ENCODE measurements at places on chromosomes 3 and 15.

DNA sequence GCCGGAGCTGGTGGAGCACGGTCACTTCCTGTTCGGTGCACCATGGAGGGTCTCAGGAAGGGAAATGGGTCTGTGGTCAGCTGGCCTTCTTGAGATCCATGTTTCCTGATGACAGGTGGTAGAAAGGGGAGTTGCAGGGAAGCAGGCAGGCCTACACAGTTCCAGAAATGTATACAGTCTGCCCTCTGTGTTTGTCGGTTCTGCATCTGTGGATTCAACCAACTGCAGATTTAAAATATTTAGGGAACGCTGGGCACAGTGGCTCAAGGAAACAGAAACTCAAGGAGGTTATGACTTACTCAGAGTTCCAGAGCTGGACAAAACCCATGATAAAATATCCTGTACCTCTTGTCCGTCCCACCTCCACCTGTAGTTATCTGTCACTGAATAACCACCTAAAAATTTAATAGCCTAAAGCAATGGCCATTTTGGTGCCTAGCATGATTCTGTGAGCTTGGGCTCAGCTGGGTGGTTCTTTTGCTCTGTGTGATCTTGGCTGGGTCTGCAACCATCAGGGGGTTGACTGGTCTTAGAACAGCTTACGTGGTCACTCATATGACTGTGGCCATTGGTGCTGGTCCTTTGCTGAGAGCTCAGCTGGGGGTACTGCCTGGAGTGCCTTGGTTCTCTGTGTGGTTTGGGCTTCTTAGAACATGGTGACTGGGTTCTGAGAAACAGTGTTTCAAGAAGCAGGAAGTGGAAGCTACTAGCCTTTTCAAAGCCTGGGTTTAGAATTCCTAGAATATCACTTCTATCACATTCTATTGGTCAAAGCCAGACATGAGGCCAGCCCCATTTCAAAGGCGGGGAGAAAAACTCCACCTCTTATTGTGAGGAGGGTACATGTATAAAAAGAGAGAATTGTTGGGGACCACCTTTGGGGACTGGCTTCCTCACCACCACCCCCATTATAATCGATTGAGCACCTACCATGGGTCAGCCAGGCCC is 239.7 kb upstream of the BHLHE40 start:
- DNase-seq = no peak

- DNase-seq = no peak
These were observed 18.2 kb upstream of the EHHADH start for GRCh38 chr3:185272033-185272432.

GRCh38 chr15:71808311-71809020 is 1.9 kb upstream of the NR2E3 start:
- DNase-seq = no peak

DNA sequence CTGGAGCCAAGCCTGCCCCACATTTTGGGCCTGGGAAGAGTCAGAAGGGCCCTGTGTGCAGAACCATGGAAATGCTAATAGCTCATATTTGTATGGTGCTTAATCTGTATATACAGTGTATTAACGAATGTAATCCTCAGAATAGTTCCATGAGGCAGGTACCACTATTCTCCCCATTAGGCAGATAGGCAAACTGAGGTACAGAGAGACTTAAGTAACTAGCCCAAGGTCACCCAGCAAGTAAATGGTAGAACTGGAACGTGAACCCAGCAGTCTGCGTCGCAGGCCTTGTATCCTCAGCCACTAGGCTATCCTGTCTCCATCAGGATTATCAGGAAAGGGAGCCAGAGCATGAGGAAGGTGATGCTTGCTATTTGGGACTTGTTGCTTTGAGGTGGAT is 28.0 kb upstream of the GLCE start:
- no peak for DNase-seq

DNA sequence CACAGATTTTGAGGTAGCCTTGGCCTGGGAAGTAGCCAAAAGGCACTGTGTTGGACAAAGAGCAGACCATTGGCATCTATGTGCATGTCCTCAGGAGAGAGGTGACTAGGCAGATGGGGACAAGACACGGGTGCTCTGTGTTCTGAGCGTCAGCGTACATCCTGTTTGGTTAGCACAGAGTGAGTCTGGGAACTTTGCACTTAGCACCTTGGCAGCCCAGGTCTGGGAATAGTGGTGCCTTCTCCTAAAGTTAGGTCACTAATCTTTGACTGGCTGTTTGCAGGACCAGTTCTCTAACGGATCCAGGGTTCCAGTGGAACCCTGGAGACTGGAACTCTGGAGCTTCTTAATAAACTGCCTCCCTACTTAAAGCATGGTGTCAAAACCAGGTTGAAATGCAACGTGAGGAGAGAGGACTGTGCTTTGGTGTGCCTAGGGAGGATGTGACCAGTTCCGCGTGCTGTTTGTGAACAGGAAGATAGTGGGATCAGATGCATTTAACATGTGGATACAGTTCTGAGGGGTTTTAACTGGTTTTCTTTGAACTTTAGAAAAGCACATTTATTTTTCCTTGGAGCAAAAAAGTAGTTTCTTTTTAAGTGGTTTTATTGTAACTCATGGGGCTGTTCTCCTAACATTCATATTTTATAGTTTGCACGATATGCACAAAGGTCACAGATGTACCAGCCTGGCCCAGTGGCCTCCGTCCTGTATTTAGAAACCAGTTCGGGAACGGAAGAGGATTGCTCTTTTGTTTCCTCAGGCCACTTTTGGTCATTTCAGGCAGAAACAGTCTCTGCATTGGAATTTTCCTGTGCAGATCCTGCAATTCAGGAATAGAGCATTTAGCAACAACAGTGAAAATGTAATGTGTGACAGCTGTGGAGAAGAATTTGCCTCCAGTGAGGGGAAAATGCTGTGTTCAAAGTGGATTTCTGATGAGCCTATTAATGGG is 48.8 kb downstream of the ABHD2 start:
- DNase-seq = no peak

- no peak for DNase-seq
These were observed 84.5 kb downstream of the MEGF11 start for GRCh38 chr15:66169023-66169422.

GRCh38 chr15:34031987-34032760 is 6.8 kb downstream of the AVEN start:
- no peak for DNase-seq

GRCh38 chr3:175590745-175591144 is 731.6 kb downstream of the NAALADL2 start:
- no peak for DNase-seq

GRCh38 chr3:14373753-14374376 is 28.5 kb upstream of the SLC6A6 start:
- no peak for DNase-seq

- DNase-seq = no peak
These were observed 322.3 kb downstream of the CNTN4 start for GRCh38 chr3:2420919-2421318.

- no peak for DNase-seq
These were observed 291.0 kb downstream of the TBL1XR1 start for GRCh38 chr3:176906046-176906905.

DNA sequence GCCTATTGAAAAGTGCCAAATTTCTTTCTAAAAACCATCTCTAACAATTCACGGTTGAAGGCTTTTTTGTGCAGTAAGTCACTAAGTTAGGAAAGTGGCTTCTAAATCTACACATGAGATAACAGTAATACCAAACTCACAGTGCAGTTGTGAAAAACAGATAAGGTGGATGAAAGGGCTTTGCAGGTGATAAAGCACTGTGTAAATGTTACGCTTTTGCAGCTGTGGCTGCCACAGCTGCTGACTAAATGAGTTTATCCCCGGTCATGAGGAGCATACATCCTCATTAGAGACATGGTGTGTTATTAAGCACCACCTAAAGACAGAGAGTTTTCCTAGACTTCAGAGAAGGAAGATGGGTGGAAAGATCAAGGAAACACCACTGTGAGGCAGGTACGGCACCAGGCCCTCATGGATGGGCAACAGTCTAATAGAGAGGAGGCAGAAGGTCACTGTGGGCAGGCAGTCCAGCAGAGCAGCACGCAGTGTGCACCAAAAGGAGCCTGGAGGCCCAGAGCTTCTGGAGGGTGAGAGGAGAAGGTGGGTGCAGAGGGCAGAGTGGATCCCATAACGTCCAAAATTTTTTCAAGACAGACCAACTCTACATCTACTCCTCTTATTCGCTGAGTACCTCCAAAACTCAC is 68.5 kb downstream of the FMN1 start:
- no peak for DNase-seq

DNA sequence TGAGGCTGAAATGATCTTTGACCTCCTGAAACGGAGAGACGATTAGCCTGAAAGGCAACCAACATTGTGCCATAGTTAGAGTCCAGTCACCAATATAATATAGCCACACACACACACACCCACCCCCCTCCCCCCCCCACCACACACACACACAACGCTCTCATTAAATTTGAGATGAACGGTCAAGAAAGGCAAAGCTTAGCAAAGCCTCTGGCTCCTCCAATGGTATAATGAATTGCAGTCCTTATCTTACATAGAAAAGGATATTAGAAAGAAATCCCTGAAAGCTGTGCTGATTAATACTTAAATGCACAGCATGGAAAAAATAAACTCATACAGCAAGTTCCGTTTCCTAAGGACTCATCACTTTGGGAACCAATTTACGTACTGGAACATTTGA is 876 bp upstream of the ZNF385D start:
- no peak for DNase-seq

GRCh38 chr3:55180161-55180560 is 252.3 kb upstream of the LRTM1 start:
- no peak for DNase-seq

DNA sequence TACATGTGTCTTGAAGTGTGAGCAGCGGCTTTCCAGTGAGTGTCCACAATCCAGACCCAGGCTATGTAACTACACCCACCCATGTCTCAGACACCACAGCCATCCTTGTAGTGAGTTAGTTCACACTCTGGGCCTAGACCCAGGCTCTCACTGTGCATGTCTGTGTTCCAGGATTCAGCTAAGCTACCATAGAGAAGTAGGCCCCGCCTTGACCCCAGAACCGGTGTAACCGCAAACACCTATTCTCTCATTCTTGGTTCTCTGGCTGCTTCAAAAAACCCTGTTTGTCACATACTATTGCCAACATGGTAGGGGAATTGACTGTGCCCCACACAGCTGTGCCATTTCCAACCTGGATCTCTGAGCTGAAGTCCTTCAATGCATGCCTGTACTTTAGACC is 560.6 kb downstream of the RSL24D1 start:
- no peak for DNase-seq

GRCh38 chr3:101259485-101260341 is 60.7 kb downstream of the IMPG2 start:
- DNase-seq = no peak

- DNase-seq = no peak
These were observed 41.4 kb upstream of the SLC41A3 start for GRCh38 chr3:126125341-126125740.

DNA sequence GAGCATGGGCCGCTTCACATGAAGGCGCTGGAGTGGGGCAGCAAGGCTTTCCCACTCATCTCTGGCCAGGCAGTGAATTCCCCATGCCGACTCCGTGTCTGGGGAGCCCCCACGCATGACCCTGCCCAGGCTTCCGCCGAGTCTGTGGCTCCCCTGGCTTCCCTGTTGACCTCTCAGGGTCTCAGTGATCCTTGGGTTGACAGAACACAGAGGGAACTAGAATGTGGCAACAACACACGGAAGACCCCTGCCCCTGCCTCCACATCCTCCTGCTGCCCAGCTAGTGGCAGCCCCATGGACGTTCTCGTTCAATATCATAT is 61.3 kb downstream of the ATP2B2 start:
- no peak for DNase-seq

- no peak for DNase-seq
These were observed 108.2 kb downstream of the CNTN3 start for GRCh38 chr3:74506246-74506645.

GRCh38 chr3:98339031-98339430 is 14.6 kb upstream of the OR5K4 start:
- no peak for DNase-seq

DNA sequence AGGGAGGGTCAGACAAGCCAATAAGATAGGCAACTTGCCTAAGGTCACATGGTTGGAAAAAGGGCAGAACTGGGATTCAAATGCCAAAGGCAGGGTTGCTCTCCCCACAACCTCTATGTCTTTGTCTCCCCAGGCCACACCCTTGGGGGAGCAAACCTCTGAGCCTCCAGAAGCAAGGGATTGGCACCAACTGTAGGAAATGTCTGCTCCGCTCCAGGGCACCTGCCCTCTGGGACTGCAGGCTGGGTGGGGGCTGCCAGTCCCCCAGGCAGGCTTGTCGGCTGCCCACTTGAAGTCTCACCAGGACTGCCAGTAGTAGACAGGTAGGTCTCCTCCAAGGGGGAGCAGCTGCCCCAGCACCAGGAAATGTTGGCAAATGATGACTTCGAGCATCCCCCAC is 2.0 kb downstream of the FAM3D start:
- no peak for DNase-seq

DNA sequence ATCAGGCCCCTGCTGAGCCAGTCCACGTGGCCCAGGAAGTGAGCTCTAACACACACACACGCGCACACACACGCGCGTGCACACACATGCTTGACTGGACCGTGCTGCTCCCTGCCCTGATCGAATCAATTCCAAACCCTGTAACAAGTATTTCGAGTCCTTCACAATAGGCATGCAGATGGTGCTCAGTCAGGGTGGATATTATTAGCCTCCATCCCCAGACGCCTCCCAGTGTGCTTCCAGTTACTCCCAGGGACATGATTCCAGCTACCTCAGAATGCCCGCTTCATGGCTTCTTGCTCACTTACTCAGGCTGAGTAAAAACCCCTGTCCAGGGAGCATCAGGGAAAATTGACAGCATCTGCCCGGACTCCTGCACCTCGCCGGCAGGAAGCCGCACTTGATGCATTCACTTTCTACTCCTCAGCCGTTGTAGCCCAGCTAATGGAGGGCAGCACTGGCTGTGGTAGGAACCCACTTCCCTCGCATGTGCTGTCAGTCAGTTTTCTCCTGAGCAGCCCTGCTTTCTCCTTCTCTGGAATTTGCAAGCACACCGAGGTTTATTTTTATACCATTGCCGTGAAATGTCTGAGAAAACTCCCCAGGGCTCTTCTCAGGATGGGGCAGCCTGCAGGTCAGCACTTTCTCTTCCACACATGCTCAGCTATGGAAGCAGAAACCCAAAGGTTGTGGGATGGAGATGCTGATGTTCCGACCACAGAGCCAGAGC is 126.1 kb upstream of the ABHD17C start:
- DNase-seq = no peak

- no peak for DNase-seq
These were observed 11.0 kb upstream of the C3orf49 start for GRCh38 chr3:63807961-63808565.

DNA sequence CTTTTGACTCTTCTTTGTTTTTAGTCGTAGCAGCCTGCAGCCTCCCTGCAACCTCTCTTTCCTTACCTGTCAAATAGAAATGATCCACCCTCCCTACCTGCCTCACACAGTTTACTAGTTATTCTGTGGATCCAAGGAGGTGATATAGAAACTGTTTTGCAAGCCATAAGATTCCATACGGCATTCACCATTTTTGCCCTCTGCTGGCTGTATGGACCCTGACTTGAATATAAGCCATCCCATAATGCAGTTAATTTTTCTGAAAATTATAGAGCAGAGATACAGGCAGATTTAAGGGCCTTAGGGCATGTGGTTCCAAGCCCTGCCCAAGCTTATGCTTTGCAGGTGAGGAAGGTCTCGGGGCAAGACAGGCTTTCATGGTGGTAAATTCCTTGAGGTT is 63.8 kb downstream of the CPN2 start:
- DNase-seq = no peak

- DNase-seq = no peak
These were observed 34.2 kb downstream of the BDH1 start for GRCh38 chr3:197521277-197522182.

GRCh38 chr3:137582484-137582883 is 181.6 kb upstream of the SOX14 start:
- no peak for DNase-seq

- no peak for DNase-seq
These were observed 34.6 kb upstream of the FGD5 start for GRCh38 chr3:14784087-14784681.

Data from activated T-cell treated with anti-CD3 and anti-CD28 coated beads for 1 hour (primary cell).